ENCODE measurements at places on chromosomes 5 and 9. TPM values are rescaled to one million over a fixed set of nuclear protein-coding genes. Genes with fewer than 3 reads are reported as not detected.
A peak's percentile ranks its signal among the peaks of the same experiment; 100 is the strongest.

DNA sequence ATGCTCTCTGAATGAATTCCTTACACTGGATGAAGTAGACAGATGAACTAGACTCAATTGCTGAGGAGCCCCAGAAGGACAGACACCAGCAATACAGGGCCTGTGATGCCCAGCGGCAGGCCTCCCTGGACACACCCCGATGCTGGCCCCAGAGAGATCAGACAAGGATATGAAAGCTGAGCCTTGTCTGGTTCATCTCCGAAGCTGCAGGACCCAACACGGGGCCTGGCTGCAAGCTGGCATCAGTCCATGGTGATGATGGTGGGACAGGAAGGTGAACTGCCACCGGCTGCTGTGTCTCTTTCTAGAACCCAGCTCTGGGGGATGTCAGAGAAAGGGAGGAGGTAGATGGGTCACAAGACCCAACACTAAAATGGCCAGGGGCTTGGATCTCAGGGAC, 104.0 kb upstream of the LMX1B start:
- DNase-seq, result no peak

GRCh38 chr5:54390539-54391031, 64.9 kb upstream of the HSPB3 start:
- no peak for DNase-seq

GRCh38 chr5:78504704-78505677, 143.6 kb downstream of the LHFPL2 start:
- no peak for DNase-seq

Gene DCP2
- 87.1 TPM for total RNA-seq

DNA sequence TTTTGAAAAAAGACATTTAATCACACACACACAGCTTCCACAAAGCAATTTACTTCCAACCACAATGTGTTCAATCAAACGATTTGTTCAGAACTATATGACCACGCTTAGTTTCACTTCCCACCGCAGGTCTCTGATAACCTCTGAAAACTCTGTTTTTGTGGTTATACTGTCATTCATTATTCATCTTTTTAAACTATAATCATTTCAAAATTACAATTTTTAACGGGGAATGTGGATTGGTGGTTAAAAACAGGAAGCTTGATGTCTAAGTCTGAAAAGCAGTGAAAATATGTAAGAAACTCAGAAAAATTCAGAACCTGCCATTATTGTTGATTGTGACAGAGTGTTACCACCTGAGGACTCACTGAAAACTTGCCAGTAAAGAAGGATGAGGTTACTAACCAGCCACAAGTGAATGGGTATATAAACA, 12.7 kb upstream of the TMEM174 start:
- DNase-seq, result peak; percentile 19

DNA sequence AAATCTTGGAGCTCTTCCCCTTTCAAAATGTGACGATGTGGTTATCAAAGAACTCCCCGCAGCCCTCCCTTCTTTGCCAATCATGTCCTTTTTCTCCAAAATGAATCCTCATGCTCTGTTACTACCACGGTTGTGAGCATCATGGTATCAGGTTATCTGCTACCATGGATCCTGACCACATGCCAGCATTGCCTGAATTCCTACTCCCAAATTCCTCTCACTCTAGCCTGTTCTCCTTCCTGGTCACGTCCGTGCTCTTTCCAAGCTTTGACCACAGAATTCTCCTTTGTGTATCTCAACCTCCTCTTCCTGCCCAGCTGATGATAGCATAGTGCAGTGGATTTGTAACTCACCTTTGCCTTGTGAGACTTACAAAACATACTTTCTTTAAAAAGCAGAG, 59.5 kb upstream of the FBXL7 start:
- DNase-seq, result no peak

Measured in CD4-positive, alpha-beta T cell (primary cell).